Thoracic aorta (tissue), 2 donors: ENCODE measurements at places on chromosomes 1 and 21.

- no peak for DNase-seq
Observed at GRCh38 chr21:43866659-43867331, 1.8 kb downstream of the AGPAT3 start.

DNA sequence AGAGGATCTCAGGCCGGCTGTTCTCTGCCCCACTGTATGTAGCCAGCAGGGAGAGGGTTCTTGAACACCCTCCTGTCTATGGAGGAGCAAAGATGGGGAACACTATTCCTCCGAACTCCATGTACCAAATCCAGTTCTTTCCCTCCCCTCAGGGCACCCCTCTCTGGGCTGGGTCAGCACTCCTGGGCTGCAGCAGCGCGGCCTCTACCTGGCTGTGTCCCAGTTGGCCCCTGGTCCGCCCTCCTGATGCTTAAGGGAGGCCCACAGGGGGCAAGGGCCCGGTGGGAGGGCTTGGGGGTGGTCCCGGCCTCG lies 471 bp upstream of the ADPRS start:
- no peak for DNase-seq

DNA sequence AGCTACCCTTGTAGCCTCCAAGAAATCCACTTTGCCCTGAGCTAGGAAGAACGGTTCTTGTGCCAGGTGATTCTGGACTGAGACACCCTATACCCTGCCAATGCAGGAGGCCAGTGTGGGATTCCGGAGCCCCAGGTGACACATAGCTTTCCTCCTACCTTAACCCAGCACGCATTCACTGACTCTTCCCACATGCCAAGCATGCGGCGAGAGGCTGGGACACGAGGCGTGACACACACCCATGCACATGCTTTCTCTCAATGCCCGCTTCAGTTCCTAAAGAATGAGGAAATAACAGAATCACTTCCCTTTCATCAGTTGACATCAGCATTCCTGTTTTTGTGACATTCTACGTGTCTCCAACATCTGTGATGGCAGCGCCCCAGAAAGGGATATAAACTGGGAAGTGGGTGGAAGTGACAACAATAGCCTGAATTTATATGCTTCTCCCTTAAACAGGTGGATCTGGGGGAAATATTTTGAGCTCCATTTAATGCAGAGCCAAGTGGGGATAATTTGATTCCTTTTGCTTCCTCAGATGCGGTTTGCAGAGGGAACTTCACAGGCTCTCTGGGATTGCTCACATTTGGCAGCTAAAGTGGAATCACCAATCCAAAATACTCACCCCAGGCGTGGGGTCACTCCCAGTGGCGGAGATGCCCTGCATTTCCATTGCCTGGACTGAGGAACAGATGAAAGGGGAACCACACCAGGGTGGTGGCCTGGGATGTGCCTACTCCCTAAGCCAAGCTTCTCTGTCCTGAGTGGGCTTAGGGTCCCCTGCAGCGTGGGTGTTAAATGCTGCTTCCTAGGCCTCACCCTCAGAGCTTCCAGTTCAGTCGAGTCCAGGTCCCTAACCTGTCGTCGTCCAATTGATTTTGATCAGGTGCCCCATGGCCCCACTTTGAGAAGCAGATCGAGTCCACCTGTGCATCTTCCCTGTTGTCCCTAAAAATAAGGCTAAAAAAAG lies 445.1 kb downstream of the SIPA1L2 start:
- no peak for DNase-seq

DNA sequence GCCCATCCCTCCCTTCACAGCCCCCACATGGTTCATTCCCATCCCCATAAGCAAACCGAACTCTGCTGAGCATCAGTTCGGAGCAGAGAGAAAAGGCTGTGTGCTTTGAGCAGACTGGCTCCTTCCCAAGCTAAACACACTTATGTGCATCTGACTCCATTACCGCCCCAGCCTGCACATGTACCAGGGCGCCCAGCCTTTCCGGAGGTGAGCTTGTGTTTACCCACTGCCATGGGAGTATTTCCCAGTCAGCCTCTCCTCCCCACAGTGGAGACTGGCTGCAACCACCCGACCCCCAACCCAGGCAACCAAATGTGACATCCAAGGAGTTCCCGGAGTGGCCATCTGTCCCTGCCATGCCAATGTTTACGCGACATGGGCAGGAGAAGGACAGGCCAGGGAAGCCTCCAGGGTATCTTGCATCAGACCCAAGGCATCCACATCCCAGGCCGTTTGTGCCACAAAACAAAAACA lies 9.4 kb downstream of the TIAM1 start:
- no peak for DNase-seq

DNA sequence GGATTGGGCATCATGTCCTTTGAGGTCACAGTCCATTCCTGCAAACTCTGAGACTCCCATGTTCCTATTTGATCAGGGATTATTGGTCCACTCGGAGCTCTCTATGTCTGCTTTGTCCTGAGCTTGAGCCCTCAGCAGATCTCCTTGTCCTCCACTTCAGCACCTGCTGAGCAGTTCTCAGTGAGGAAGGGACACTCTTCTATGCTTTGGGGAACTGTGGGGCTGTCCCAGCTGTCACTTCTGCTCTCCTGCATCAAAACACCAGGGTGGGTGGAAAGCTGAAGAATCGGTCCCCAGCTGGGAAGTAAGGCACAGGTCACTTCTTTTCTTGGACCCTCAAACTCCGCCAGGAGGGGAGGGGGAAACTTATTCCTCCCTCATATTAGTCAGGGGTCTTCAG lies 99.5 kb downstream of the PCP4 start:
- DNase-seq = no peak

- no peak for DNase-seq
Observed at GRCh38 chr1:204426035-204426436, 14.4 kb upstream of the PPP1R15B start.

DNA sequence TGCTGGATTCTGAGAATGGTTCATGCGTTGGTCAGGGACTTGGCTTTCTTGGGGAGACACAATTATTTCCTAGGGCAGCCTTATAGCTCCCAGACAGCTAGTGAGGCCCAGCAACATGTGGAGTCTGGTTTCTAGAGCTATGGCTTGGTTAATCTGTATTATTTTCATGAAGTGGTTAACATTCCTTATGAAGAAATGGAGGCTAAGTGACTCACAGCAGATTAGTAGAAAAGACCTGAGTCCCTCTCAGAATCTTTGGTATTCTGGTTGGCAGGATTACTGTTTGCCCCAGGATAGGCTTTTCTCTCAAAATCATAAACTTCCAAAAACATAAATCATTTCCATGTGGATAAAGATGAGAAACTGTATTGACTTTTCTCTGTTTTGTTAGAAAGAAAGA lies 42.3 kb downstream of the DUSP10 start:
- DNase-seq = no peak

- no peak for DNase-seq
Observed at GRCh38 chr1:53432611-53433010, 26.6 kb upstream of the DMRTB1 start.

GRCh38 chr1:28436211-28436769 lies 66.8 kb downstream of the PHACTR4 start:
- DNase-seq = no peak

DNA sequence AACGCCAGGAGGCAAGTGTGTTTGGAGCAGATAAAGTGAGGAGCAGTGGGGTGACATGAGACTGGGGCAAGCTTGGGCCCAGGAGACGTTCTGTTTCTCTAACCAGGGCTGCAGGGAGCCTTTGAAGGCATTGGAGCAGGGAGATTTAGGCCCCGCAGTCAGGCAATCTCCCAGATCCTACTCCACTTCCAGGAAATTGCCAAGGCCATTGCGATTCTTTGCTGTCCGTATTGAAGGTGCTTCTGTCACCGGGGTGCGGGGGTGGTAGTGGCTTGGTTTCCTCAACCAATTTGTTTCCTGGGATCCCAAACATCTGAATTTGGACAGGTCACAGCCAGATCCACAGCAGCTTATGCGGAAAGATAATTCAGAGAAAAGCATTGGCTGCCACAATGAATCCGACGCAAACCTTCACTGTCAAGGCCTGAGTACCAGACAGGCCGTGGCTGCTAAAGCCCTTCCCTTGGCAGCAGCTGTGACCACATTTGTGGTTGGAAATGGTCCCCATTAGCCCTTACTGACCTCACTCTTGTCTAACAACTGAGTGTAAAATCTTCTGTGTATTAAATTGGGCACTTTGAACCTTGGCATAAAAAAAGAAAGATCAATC lies 385.6 kb downstream of the PTPRU start:
- no peak for DNase-seq

DNA sequence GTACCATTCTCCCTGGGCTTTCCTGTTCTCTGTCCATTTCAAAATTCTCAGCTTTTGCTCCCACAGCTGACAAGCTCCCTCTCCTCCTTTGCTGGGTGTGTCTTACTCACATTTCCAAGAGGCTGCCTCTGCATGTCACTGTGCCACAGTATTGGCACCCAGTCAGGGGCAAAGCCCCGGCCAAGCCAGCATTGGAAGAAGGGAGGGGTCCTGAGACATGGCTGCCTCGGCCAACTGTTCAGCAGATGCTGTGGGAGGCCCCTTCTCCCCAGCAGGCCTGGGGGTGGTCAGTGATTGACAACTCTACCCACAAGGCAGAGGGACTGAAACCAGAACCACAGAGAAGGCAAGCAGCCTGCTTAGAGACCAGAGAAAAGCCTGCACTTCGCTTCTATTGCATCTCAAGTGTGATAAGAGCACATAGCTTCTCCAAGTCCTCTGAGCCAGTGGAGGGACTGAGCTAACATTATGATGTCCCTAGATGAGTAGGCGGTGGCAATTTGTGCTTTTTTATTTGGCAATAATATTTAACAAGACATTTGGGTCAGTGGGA lies 294.1 kb downstream of the SIPA1L2 start:
- DNase-seq = no peak

- no peak for DNase-seq
Observed at GRCh38 chr21:34574601-34575529, 40.0 kb downstream of the RCAN1 start.

GRCh38 chr1:111476761-111477309 lies 3.1 kb downstream of the C1orf162 start:
- no peak for DNase-seq

GRCh38 chr1:111965781-111966443 lies 23.6 kb downstream of the KCND3 start:
- no peak for DNase-seq

- no peak for DNase-seq
Observed at GRCh38 chr1:221743416-221744208, 1.7 kb upstream of the DUSP10 start.

DNA sequence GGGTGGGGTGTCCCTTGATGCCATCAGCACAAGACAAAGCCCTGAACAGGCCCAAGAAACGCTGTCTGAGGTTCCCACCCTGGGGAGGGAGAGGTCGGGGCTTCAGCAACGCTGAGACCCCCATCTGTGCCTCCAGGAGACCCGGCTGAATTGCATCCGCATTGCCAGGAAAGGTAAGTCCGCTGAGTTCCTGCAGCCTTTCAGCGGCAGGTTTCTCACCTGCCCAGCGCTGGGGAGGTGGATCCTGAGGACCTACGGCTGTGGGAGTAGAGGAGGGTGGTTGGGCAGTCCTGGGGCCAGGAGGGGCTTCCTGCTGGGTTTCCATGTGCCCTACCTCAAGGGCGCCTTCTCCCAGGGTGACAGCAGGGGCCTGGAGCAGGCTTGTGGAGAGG lies 47.5 kb downstream of the PTPRU start:
- no peak for DNase-seq

GRCh38 chr1:39407510-39407895 lies 83.9 kb upstream of the BMP8A start:
- no peak for DNase-seq

DNA sequence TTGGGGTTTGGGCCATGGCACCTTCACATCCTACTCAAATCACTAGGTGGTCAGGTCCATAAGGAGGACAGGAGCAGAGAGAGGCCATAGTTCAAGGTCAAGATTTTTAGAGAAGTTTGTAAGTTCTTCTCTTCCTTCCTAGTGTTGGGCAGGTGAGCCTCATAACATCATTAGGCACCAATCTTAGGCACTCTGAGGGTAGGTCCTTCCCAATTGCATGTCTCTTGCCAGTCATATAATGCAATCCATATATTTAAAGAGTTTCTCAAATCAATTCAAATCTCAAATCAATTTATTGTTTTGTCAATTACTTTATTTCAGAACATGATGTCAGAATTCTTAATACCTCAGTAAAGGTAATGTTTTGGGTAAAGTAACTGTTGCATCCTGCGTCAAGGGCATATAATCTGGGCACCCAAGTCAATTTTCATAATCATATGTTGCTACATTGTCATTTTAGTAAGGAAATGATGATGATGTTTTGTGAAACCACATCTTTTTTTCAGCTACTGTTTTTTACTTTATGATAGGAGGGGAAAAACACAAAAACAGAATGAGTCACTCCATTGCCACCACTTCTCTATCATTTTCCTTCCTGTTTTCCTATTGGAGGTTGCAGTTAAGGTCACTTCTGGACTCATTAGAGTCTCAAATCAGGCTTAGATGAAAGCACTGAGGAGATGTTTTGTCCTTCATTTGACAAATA lies 122.7 kb downstream of the UCHL5 start:
- no peak for DNase-seq

DNA sequence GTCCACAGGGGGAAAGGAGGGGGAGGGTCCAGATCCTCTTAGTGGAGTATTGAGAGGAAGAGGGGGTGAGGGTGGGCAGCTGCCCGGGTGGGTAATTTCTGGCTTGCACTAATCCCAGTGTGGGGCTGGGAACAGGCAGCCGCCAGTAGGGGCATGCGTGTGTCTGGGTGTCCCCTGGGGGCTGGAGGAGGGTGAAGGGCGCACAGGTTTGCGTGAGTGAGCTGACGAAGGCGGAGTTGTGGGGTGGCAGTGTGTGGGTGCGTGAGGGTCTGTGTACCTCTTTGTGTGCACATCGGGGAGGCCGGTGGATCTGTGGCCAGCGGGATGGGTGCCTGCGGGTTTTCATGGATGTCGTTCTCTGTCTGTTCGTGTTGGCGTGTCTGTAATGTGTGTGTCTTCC lies 97.3 kb downstream of the PAX7 start:
- no peak for DNase-seq

DNA sequence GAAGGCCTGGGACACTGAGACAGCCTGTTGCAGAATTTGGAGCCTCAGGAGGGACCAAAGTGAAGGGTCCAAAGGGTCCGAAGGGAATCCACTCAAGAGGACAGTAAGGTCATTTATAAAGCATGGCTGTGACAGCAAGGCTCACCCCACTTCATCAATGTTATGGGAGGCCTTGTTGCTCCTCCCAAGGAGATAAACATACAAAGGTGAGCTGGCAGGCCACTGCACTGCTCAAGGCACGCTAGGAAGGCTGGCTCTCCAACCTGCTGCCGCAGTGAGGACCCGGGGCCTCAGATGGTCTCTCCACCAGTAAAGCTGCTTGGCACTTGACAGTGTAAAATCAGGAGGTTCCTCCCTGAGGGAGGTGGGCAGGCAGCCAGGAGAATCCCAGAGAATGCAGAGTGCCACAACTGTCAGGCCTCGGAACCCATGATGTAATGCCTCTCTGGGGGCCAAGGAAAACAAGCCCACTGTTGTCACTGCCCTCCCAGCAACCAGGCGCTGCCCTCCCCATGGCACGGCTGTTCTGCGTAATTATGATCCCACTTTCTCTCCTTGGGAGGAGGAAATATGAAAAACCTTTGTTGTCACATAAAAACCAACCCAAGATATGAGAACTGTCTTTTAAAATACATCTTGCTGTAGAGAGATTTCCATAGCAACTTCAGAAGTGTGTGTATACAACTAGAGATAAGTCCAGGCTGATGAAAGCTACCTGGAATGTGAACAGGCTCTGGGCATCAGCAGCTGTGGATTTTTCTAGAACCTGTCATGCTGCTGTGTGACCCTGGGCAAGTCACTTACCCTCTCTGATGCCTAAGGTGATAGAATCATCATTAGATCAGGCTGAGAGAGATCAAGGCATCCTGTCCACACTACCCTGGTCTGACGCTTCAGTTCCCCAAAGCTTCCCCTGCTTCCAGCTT lies 102.5 kb downstream of the KCNN3 start:
- DNase-seq = no peak
